ENCODE measurements at places on chromosomes 4 and X. TPM values are rescaled to one million over a fixed set of nuclear protein-coding genes. Genes with fewer than 3 reads are reported as not detected.

The DGAT2L6 gene
- not detected for total RNA-seq

The MAGEC3 gene
- total RNA-seq: 0.13 TPM

The KIT gene
- 49.1 TPM for total RNA-seq

The UCHL1 gene
- 397 TPM for total RNA-seq

All from endothelial cell (in vitro differentiated cells).